ENCODE measurements at places on chromosomes 3 and 15.

GRCh38 chr15:91698241-91698640 lies 155.3 kb upstream of the SLCO3A1 start:
- DNase-seq: no peak

DNA sequence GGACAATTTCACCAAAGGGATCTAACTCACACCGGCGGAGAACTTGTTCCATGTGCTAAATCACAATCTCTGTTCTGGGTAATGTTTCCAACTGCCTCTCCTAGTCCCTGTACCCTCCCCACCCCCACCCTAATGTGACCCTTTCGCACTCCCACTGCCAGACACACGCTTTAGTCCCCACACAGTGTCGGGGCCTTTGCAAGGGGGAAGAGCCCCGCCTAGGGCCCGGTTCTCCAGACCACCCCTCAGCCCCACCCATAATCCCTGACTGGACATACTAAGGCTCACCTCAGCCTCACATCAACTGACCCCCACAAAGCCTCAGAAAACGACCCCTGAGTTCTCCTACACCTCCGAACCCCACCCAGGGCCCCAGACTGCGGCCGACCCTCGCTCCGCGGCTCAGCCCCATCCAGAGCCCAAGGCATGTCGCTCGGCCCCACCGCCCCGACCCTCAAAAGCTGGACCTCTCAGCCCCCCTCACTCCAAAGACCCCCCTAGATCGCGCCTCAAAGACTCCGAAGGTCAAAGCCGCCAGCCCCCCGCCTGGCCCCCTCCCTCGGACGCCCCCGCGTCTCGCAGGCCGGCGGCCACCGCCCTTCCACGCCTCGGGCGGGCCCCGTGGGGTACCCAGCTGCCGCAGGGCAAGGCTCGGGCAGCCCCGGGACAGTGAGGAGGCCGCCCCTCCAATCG lies 72.0 kb upstream of the MAP4 start:
- DNase-seq: no peak

DNA sequence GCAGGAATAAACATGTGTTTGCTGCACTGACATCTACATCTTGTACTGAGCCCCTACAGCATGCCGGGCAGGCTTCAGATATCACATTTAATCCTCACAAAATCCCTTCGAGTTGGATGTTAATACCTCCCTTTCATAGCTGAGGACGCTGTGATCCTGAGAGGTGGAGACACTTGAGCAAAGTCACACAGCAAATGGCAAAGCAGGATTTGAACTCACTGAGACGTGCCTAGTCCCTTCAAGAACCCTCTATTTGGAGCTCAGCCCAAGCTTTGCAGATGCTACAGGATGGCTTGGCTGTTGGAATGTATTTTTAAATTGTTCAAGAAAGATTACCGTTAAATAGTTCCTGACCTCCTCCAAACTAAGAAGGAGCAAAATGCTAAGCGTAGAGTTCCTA lies 64.6 kb upstream of the SLC6A6 start:
- DNase-seq: no peak

DNA sequence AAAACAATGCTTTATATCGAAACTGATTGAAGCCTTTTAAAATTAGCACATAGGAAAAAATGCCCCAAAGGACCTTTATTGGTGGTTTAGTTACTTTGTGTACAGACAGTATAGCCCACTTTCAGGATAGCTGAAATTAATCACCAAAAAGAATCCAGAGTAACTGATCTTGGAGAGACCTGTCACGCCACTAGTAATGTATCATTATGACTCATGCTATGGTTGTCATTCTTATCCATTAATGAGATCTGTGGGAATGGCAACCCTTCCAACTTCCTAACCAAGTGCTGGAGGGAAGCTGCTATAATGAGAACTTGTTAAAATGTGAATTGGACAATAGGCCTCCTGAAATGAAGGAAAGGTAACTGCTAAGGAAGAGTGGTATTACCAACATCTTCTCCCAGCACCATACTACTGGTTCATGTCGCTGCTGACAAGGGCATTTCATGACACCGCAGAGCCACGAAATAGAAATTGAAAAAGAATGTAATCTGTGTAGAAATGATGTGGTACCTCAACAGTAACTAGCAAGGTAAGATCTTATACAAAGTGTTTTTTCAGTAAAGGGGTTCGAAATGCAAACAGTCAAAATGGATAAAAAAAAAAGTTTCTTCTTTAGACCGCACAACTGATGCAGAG lies 7.1 kb upstream of the EMC4 start:
- DNase-seq: no peak

GRCh38 chr3:152309031-152309430 lies 40.3 kb downstream of the MBNL1 start:
- DNase-seq: no peak

GRCh38 chr15:38274135-38274534 lies 21.5 kb downstream of the SPRED1 start:
- DNase-seq: no peak

DNA sequence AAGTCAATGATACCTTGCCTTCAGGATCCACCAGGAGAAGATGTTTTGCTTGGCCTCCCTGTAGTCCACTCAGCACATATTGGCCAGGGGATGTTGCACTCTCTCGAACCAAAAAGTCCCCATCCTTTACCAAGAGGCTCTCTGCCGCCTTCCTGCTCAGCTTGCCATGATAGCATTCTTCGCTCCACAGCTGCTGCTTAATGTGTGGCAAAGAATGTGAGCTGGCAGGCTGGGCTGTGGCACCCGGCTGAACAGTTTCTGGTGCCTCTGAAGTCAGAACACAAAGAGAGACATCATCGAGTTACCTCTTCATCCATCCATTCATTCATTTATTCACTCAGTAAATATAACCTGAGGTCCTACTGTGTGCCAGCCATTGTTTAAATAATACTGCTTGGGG lies 23.9 kb upstream of the CEP152 start:
- no peak for DNase-seq

- DNase-seq: no peak
Measured at GRCh38 chr15:42154212-42154941, 2.1 kb downstream of the PLA2G4F start.

- DNase-seq: no peak
Measured at GRCh38 chr15:66622591-66623022, 56.8 kb upstream of the LCTL start.

GRCh38 chr3:73137736-73138403 lies 76.4 kb downstream of the EBLN2 start:
- no peak for DNase-seq

- no peak for DNase-seq
Measured at GRCh38 chr3:141065258-141065657, 14.1 kb downstream of the SPSB4 start.

DNA sequence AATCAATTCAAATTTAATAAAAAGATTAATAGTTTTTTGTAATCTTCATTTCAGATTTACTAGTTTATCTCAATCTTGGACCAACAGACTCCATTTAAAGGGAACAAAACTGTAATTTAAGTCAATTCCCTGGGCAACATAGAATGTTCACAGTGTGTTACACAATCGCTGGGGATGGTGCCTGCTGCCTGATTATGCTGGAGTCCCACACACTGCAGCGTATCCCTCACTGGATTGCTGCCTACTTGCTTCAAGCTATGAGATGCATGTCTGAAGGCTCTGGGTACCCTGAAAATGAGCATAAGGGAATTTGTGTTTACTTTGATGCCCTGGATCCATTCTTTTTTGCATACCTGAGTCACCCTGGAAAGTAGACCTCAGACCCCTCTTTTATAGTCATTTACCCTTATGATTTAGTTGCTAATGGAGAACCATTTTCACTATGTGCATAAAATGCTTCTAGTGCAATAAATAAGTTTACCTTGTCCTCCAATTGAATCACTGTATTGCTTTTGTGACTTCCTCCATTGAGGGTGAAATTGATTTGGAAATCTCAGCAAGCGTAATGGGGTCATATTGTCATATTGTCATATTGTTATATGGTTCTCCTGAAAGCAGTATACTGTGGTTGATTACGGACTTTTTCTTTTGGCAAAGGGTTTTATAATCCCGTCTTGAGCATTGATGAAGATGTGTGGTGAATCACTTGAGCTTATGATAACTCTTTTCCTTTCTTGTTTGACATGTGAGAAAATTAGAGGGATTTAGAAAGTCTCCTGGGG lies 35.9 kb downstream of the ITPR1 start:
- no peak for DNase-seq

DNA sequence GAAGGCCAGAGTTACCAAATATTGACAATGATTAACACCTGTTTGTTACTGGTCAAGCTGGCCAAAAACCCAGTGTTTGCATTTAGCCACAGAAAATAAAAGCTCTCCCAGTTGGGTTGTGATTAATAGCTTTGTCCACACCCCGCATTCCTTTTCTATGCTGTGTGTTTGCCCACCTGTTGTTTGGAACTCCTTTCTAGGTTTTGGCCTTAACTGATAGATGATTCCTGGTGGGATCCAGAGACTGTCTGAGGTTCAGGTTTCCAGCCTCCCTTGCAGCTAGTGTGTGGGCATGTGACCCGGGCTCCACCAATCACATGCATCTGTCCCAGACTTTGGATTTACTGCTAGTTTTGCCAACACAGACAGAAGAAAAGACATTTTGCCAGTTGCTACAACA lies 83.8 kb downstream of the PTPRG start:
- DNase-seq: no peak

DNA sequence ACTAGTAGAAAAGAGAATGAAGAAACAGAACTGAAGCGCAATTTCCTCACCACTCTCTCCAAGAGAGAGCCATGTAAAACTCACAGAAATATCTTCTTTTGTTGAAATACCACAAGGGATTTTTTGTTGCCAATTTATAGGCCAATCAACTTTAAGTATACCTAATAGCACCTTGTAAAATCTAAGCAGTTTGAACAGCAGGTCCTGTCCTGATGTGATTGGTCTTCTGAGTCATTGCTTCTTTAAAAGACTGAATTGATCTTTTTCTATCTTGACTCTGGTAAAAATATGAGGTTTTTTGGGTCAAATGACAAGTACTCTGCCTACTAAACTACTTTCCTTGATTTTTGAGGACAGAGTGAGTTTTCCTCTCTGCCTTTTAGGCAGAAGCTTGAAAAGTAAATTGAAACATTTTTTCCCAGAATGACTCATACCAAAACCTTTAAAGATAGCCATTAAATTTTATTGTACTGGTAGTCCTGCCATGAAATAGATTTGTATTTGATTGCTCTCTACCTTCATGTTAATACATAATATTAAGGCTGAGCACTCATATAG lies 343.9 kb upstream of the CBLB start:
- no peak for DNase-seq

- DNase-seq: no peak
Measured at GRCh38 chr3:21991061-21991460, 240.1 kb upstream of the ZNF385D start.

GRCh38 chr3:22012471-22012870 lies 261.5 kb upstream of the ZNF385D start:
- DNase-seq: no peak

DNA sequence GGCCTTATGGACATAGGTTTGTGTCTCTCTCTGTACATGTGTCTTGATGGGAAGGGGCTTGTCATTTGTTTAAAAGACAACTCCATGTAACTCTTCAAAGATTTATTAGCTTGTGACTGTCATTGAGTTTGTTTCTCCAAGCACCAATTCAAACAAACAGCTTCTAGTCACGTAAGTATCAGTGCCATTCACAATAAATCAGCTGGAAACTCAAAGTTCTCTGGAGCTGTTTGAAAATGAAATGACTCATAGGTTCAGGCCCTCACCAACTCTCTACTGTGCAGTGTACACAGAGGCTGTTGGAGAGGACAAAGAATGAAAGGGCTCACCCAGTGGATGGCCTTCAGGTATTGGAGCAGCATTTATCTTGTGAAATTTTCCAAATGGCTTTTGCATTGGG lies 476.3 kb downstream of the AGBL1 start:
- DNase-seq: no peak

DNA sequence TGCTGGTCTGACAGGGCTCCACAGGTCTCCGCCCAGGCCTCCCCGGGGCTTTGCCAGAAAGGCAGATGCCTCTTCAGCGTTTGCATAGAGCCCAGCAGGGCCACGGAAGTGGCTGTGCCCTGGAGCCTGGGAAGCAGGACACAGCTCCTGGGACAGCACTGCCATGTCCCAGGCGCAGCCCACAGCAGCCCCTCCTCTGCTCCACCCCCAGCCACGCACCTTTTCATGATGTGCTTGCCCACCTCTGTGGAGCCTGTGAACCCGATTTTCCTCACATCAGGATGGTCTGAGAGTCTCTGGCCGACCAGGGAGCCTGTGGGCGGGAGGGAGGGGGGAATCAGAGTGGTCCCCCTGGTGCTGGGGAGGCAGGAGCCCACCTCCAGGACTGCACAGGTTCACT lies 33.9 kb upstream of the SLC41A3 start:
- DNase-seq: no peak

DNA sequence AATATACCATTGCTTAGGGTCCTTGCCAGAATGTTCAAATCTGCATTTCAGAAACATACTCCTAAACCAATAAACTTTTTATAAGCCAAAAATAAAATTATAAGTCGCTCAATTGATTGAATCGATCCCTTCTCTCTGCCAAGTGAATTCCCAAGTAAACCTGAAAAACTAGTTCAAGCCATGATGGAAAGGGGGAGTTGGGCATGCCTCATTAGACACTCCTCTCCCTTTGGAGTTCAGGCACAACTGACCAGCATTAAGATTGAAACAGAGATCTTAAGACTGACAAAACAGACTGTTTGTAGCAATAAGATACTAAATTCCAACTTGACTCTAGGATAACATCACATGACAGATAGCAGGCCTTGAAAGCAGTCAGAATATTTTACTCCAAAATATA lies 113.7 kb upstream of the RASGRP1 start:
- DNase-seq: no peak

DNA sequence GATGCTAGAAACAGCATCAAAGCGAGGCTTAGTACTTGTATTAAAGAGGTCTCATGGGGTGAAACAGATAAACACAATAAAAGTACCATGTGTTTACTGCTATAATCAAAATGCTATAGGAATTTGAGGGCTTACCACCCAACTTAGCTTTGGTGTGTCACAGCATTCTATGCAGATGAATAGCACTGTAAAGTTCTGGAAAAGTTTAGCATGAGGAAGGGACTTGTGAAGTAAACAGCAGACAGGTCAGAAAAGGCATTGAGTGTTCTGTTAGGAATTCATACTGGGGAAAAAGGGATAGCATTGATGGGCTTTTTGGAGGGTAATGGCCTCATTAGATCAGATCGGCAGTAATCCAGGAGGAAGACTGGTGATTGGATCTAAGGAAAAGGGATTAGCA lies 505.3 kb downstream of the NLGN1 start:
- DNase-seq: no peak

DNA sequence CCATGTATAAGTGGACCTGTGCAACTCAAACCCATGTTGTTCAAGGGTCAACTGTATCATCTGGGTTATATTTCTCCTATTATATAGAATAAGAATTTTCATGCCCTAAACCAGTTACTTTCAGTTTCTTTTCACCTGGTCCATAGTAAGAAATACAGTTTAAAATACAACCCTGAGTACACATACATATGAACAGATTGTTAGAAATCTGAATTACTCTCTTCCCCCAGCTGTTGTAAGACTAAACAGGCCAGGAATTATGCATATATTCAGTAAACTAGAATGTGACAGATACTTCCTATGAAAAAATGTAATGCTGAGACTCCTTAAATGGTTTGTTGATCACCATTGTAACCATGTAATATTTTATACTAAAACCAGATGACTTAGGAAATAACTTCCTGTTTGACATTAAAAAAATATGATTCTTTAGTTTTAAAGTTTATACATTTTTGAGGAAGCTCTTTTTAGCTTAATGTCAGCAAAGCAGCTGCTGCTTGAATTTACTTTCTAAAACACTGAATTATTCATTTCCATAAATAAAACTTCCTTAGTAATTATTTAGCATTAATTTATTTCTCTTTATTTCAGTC lies 52.5 kb upstream of the ZCWPW2 start:
- no peak for DNase-seq

All from CD4-positive, alpha-beta T cell treated with Interleukin-17A for 1 hour (primary cell).